ENCODE measurements at places on chromosomes 1 and 21.

GRCh38 chr1:177596485-177596884 lies 373.4 kb downstream of the SEC16B start:
- no peak for DNase-seq

GRCh38 chr21:33940881-33941245 lies 25.3 kb upstream of the ATP5PO start:
- no peak for DNase-seq

- no peak for DNase-seq
These were observed 11.6 kb downstream of the IL6R start for GRCh38 chr1:154416471-154417337.

- no peak for DNase-seq
These were observed 159.1 kb downstream of the LHX8 start for GRCh38 chr1:75293270-75293669.

DNA sequence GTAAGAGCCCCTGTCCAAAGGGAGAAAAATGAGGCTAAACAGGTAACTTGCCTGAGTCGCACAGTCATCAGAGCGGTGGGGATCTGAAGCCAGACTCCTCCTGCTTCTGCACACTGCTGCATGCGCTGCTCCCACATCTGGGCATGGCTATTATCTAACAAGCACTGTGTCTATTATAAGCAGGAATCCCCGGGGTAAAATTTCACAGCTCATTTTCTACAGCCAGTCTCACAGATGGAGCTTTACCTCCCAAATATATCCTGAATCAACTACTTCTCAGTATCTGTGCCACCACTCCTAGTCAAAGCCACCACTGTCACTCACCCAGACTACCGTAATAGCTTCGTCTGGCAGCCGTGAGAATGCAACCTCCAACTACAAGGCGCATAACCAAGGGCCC lies 9.8 kb downstream of the MTOR start:
- no peak for DNase-seq

DNA sequence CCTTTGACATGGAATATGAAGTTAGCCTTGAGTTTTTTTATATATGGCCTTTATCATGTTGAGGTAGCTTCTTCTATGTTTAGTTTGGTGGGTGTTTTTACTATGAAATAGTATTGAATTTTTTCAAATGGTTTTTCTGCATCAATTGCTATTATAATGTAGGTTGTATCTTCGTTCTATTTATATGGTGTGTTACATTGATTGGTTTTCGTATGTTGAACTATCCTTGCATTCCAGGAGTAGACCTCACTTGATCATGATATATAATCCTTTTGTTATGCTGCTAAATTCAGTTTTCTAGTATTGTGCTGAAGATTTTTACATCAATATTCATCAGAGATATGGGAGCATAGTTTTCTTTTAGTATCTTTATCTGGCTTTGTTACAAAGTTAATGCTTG lies 55.8 kb downstream of the C1orf198 start:
- no peak for DNase-seq

DNA sequence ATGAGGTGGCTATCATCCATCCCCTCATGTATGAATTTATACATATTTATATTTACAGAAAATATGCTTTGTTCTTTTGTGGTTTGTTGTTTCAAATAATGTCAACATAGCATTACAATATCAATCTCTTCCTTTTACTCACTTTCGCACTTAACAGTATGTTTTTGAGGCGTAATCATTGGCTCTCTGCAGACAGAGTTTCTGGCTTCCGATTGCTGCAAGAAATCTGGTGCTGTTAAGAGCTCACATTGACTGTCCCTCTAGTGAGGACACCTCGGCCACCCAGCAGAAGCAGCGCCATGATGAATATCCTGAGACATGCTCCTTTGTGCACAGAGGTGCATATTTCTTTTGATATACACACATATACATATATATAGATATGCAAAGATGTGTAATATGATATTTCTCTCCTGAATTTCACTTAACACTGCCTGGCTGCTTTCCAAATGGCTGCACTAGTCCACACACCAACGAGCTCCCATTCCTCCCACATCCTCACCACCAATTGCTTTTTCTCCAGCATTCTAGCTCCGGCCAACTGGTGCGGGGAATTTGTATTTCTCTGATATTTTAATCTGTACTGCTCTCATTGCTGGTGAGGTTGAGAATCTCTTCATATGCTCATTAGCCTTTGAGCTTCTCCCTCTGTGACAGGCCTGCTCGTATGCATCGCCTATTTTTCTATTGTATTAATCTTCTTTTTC lies 248.4 kb downstream of the SIPA1L2 start:
- no peak for DNase-seq

GRCh38 chr1:1000357-1001056 lies 610 bp upstream of the HES4 start:
- DNase-seq: peak; percentile 16

DNA sequence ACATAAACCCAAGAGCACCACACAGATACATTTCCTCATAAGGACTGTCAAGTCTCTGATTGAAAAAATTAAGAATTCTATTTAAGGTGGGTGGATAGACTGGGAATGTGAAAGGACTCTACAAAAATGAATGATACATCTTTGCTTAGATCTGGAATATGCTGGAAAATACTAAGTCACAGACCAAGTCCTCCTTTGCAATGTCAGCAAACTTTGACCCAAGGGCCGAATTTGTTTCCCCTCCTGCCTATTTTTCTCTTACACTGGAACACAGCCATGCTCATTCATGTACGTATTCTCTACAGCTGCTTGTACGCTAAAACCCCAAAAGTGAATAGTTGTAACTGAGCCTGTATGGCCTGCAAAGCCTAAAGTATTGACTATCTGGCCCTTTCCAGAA lies 180.7 kb downstream of the ADSS2 start:
- DNase-seq: no peak

- DNase-seq: no peak
These were observed 341.0 kb upstream of the USP24 start for GRCh38 chr1:55555956-55556725.

GRCh38 chr21:36917471-36918158 lies 48.9 kb downstream of the HLCS start:
- no peak for DNase-seq

DNA sequence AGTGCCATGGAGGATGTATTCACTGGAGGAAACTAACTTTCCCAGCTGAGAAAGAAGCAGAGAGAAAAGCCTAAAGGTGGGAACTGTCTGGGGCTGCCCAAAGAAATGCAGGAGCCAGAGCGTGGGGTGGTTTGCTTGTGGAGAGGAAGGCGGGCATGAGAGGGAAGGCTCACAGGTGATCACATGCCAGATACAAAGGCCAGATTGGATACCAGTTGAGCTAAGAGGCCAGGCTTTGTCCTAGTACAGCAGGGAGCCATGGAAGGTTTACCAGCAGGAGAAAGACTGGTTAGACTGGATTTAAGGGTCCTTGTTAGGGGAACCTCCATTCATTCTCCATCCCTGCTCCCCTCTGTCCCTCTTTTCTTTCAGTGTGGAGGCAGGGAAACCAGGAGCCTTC lies 66.4 kb downstream of the BEND5 start:
- no peak for DNase-seq

DNA sequence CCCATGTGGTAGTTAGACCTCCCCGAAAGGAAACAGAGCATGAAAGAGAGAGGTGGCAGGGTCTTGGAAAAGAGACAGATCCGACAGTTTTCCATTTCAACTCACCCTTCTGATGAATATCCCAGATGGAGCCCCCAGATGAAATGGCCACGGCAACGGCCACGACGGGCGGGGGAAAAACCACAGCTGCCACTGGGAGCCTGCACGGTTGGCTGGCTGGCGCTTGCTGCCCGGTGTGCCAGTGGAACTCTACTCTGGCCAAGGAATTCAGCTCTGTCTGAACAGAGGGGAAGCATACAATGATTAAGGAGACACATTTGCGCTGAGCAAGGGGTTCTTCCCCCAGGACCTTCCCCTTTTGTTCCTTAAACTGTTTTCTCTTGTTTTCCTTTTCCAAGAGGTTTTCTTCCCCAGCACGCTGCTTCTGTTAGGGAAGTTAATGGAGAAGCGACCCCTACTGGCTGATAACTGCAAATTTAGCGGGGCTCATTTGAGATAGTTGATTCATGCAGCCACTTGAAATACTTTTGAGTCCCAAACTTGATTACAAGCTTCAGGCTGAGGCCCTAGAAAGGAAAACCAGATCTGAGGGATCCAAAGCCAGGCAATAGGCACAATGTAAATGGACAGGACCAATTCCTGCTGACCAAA lies 1122.5 kb downstream of the NCAM2 start:
- DNase-seq: no peak

DNA sequence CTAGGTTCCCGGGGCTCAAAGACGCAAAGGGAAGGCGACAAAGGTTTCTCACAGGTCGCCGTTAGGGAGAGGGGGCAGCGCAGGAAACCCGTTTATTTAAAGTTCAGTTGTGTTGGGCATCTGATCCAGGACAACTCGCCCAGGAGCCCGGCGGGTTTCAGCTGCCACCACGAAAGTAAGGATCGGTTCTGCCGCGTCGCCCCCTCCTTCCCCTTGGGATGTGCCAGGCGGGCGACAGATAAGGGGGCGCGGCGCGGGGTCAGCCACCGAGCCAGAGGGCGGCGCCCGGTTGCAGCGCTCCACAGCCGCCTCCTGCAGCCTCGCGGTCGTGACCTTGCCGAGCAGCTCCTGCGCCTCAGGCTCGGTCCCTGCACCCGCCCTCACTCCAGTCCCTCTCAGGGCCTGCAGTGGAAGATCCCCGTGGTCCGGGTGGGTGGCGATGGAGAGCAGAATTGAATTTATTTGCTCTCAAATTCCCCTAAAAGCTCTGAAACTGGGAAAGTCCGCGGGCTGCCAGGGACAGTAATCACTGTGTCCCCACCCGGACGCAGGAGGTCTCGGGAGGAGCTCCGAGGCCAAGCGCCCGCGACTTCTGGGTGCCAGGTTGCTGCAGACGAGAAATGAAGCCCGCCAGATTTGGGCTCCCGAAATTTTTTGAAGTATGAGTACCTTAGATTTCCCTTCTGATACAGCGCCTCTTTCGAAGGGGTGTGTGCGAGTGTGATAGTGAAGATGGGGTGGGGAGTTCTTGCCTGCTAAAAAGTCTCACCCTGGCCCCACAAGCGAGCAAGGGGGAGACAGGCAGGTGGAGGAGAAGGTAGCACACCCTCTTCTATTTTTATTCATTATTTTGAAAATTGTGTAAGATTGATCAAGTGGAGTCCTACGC lies 28.4 kb upstream of the NFIA start:
- DNase-seq: peak; percentile 81

DNA sequence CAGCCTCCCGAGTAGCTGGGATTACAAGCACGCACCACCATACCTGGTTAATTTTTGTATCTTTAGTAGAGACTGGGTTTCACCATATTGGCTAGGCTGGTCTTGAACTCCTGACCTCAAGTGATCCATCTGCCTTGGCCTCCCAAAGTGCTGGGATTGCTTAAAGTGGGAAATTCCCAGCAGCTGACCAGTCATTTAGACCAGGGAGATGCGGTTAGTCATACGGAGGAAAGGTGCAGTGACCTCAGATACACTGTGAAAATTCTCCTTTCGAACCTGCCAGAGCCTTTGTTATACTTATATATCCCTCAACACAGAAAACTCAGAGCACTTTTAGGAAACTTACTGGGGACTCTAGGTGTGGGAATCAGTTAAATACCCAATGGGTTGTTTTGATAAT lies 39.6 kb downstream of the MAP10 start:
- no peak for DNase-seq

GRCh38 chr1:198656500-198656932 lies 17.7 kb downstream of the PTPRC start:
- DNase-seq: peak; percentile 83

DNA sequence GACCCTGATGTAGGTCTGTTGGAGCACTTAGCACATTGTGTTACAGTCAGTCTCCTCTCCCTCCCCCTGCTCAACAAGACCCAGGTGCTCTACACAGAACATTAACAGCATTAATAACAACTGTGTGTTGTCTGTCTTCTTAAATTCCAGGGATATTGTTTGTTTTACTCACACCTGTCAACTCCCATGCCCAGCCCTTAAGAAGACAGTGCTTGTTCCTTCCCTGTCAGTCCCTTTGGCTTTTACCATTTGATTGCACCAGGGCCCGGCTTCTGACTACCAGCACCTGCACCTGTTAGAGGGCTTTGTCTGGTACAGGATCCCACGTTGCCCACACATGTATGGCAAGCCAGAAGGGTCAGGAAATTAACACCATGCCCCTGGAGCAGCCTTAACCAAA lies 11.7 kb downstream of the RIMKLA start:
- no peak for DNase-seq

DNA sequence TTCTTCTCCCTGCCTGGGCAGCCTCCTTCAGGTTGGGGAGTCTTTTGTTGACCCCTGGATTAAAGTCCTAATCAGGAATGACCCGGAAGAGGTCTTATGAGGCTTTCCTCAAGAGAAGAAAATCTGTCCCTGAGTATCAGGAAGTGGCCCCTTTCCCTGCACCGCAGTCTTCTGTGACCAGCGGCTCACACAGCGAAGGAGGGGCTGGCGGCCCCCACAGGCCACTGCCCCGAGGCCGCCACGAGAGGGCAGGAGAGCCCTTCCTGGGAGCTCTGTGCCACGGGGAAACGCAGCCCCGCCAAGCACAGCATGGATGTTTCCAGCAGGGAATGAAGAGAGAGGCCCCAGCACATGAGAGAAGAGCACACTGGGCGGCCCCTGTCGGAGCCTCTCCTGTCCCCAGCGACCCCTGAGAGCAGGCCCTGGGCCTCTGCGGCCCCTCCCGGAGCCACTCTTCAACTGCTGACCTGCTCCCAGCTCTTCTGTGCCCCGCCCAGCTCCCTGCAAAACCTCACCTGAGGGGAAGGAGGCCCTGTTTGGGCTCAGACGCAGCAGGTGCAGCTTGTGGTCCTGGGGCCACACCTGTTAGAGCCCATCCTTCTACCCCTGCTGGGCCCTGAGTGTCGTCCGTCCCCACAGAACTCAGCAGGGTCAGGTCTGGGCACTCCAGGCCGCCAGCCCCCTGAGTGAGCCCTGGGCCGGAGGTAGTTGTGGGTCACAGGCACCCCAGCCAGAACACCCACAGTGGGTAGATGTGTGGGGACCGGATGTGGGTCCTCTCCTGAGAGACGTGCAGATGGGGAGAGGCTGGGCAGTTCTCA lies 4.9 kb upstream of the POFUT2 start:
- peak; percentile 79 for DNase-seq

DNA sequence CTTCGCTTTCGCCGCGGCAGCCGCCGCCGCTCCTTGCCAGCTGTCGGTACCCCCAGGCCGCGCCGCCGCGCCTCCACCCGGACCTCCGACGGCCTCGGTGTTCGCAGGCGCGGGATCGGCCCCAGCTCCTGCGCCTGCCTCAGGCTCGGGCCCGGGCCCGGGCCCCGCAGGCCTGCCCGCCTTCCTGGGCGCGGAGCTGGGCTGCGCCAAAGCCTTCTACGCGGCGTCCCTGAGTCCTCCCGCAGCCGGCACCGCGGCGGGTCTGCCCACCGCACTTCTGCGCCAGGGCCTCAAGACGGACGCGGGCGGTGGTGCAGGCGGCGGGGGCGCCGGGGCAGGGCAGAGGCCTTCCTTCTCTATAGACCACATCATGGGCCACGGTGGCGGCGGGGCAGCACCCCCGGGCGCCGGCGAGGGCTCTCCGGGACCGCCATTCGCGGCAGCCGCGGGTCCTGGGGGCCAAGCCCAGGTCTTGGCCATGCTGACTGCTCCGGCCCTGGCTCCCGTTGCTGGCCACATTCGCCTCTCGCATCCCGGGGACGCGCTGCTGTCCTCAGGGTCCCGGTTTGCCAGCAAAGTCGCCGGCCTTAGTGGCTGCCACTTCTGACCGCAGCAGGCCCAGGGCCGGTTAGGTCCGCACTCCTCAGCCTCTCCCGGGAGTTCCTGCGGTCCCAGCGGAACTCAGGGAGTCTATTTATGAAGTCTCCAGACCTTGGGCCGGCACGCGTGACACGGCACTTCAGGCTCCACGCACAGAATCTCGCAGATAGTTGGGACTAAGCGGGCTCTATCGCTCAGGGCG lies 1.4 kb downstream of the FOXD2 start:
- no peak for DNase-seq
